Iris pigment epithelial cell (primary cell): ENCODE measurements at places on chromosomes 2 and 18.
A peak's percentile ranks its signal among the peaks of the same experiment; 100 is the strongest.

DNA sequence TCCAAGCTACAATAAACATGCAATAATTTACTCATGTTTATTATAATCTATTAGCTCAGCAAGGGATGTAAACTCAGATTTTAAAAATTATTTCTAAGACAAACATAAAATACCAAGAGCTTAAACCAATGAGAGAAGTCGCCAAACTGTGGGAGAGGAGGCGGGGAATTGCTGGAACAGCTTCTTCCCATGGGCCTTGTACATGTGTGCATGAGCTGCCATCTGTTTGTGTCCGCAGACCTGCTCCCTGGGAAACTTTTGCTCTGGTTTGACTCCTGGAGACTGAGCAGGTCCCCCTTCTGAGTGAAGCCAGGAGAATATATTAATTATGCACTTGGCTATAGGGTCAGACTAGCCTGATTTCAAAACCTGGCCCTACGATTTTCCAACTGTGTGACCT, 655.9 kb upstream of the SOX11 start:
- DNase-seq = no peak

GRCh38 chr2:43634604-43635306, 2.3 kb upstream of the PLEKHH2 start:
- peak; percentile 80 for DNase-seq

DNA sequence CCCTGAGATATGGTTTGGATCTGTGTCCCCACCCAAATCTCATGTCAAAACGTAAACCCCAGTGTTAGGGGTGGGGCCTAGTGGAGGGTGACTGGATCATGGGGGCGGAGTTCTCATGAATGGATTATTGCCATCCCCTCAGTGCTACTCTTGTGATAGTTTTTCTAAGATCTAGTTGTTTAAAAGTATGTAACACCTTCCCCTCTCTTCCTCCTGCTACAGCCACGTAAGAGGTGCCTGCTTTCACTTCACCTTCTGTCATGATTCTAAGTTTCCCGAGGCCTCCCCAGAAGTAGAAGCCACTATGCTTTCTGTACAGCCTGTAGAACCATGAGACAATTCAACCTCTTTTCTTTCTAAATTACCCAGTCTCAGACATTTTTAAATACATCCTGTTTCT, 16.9 kb downstream of the PUM2 start:
- no peak for DNase-seq

DNA sequence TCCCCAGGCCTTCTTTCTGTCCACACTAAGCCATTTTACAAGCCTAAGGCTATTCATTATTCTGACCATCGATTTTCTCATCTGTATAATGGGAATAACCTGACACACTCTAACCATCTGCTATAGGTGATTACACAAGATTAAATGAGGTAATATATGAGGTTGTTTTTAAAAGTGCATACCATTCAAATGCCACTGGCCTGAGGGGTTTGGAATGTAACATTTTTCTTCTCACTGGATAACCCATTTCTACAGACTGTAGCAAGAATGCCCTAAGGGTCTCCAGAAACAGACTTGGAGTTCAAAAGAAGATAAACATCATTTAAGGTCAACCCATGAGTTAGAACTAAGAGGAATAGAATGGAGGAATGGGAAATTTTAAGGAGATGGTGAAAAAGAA, 111.7 kb upstream of the SETBP1 start:
- DNase-seq = no peak

DNA sequence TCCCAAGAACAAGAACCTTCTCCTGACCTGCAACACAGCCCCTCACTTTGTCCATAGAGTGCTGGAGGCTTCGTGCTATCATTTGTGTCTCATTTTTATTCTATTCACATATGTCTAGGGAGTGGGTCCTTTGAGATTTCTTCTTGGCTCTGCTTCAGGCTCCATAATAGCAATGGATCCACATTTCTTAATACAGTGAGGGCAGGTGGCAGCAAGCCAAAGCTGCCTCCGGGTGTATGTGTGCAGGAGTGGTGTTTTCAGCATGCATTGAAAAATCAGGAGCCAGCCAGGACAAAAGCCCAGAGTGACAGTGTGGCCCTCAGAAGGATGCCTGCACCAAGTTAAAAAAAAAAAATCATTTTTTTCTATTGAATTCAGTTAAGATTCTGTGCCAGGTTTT, 115.1 kb upstream of the PELI1 start:
- no peak for DNase-seq
